ENCODE measurements at places on chromosomes 16 and 17.

- DNase-seq, result no peak
Measured at GRCh38 chr17:72467841-72468653, 347.2 kb downstream of the SOX9 start.

GRCh38 chr16:84050316-84050715 lies 7.7 kb upstream of the SLC38A8 start:
- no peak for DNase-seq

- DNase-seq, result peak; percentile 45
Measured at GRCh38 chr17:69485901-69486643, 71.6 kb downstream of the MAP2K6 start.

GRCh38 chr17:16005636-16006035 lies 6.0 kb downstream of the TTC19 start:
- no peak for DNase-seq

DNA sequence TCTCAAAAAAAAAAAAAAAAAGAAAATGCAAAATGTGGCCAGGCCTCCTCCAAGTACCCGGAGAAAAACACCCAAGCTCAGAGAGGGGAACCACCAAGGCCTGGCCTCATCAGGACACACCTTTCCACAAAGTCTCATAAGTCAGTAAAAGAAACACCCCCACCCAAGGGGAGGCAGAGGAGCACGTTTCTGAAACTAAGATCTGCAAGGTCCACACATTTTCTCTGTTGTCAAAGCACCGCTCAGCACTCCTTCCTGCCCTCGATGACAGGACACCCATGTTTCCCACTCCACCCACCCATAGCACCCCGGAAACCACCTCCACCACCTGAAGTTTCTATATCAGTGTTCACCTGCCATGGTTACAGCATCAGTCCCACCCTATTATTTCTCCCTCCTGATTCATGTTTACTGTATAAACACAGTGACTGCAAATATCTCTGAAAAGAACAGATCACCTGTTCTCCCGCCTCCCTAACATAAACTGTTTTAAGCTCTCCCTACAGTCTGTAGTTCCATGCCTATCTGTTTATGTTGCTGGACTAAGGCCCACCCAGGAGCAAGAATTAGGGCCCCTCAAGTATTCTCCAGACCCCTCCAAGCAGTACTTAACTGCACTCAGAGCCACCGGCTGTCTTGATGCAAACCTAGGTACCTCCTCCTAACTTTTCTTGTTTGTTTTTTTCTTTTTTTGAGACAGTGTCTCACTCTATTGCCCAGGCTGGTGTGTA lies 2.0 kb downstream of the CORO7 start:
- no peak for DNase-seq

DNA sequence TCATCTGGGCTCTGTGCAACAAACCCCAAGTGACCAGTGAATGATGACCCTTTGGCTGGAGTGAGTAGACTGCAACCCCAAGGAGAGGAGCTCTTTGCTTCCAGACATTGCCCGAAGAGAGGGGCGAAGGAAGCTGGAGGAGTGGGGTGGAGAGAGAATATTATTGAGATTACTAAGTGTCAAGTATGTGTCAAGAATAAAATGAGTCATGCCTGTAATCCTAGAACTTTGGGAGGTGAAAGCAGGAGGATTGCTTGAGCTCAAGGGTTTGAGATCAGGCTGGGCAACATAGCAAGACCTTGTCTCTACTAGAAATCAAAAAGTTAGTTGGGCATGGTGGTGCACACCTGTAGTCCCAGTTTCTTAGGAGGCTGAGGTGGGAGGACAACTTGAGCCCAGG lies 142.0 kb upstream of the CCL2 start:
- DNase-seq, result no peak

- no peak for DNase-seq
Measured at GRCh38 chr17:17078832-17079231, 36.6 kb downstream of the MPRIP start.

DNA sequence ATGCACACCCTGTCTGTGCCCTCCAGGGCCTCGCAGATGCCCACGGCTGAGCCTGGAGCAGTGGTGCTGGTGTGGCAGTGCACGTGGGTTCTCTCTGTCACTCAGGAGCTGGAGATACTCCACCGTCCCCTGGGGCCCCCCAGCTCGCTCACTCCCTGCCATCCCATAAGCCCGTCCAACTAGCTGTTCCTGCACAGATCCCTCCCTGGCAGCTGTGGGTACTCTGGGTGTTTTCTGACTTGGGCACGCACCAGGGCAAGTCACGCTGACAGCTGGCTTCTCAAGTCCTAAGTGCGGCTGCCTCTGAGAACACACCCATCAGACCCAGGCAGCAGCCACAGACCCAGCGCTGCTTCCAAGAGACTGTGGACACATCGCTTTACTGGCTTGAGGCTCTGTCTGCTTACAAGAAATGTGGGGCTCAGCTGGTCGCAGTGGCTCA lies 25.4 kb upstream of the ITGB4 start:
- DNase-seq, result no peak

DNA sequence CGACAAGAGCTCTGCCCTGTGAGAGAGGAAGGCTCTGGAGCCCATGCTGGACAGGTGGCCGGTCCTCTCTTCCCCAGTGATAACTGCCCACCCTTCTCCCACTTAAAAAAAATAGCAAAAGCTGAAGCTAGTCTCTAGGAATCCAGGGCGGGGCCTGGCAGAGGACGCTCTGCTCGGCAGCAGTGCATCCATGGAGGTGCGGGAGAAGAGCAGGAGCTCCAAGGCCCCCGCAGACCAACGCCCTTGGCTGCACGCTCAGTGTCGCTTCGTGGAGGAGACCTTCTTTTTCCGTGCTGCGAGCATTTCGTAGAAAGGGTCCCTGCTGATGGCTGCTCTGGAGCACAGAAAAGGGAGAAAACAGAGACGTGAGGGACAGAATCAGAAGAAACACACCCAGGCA lies 98.6 kb upstream of the DNAH17 start:
- no peak for DNase-seq

GRCh38 chr17:82035956-82036633 lies 1.4 kb downstream of the DCXR start:
- DNase-seq, result no peak

GRCh38 chr16:873889-874288 lies 73.4 kb upstream of the GNG13 start:
- no peak for DNase-seq

- DNase-seq, result no peak
Measured at GRCh38 chr16:18836702-18837101, 35.4 kb upstream of the ARL6IP1 start.

Data from DMS79 treated with DMSO at 0.1 percent for 48 hours (cell line).